ENCODE measurements at places on chromosomes 2 and 18.

- no peak for DNase-seq
These were observed 183.0 kb upstream of the CYP26B1 start for GRCh38 chr2:72330652-72331051.

- no peak for DNase-seq
These were observed 24.4 kb downstream of the MPHOSPH10 start for GRCh38 chr2:71154798-71155197.

DNA sequence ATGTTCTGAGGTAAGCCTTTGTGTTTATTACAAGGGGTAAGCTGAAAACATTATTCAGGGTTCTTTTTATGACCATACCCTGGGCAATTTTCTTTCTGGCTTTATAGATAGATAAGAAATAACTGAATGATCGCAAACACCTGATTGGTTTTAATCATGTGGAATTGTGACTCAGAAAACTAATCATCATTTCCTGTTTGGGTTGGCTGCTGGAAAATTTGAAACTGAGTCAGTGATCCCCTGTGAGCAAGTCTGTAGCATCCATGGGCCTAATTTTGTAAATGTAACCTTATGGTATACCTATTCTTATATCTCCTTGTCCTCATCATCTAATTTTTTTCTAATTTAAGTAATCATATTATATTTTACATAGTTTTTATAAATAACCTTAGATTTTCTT is 34.3 kb downstream of the CCDC68 start:
- no peak for DNase-seq

GRCh38 chr18:13613591-13614501 is 112.5 kb downstream of the FAM210A start:
- DNase-seq, result no peak

GRCh38 chr2:27655155-27655951 is 8.1 kb downstream of the SUPT7L start:
- no peak for DNase-seq

- no peak for DNase-seq
These were observed 18.8 kb downstream of the NEMP2 start for GRCh38 chr2:190515687-190516086.

GRCh38 chr2:130729322-130730299 is 741 bp downstream of the GPR148 start:
- no peak for DNase-seq

DNA sequence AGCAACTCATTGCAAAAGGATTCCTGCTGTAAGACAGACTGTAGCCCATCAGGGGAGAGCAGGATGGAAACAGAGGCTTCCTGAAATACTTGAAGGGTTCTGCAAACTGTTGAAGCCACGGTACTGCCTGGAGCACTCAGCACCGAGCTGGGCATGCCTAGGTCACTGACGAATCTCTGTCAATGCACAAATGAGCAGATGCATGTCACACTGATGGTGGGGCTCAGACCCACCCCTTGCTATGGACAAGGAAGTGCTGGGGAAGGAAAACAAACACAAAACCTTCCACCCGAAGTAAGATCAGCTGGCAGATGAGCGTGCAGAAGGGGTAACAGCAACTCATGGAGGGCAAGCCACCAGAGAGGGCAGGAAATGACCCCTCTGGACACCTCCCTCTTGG is 136.7 kb downstream of the BCL2 start:
- DNase-seq, result no peak

GRCh38 chr2:152611458-152612231 is 105.6 kb downstream of the PRPF40A start:
- DNase-seq, result no peak

GRCh38 chr2:2879781-2880180 is 497.8 kb downstream of the EIPR1 start:
- no peak for DNase-seq

DNA sequence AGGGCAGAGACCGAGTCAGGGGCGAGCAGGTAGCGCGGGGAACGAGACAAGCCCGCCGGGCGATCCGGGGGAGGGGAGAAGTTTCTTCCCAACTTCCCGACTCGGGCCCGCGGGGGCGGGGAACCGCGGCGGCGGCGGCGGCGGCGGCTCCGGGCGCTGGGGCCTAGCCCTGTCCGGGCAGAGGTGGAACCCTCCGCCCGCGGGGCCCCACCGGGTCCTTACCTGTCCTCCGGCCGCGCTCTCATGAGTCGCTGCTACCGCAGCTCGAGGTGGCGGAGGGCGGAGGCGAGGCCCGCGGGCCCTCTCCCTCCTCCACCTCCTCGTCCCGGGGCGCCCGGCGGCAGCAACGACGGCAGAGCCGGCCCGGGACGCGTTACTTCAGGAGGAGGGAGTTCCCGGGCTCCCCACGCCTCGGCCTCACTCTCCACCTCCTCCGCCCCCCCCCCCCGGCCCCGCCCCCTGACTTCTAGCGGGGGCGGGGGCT is at the start of gene YES1:
Gene YES1 (minus strand): TSS at position 351 of the 484 bp plus-strand sequence. CDS start 55,415 bp downstream, outside the sequence.
- peak; percentile 56 for DNase-seq

- DNase-seq, result no peak
These were observed 72.8 kb downstream of the TNS1 start for GRCh38 chr2:217929757-217930707.

DNA sequence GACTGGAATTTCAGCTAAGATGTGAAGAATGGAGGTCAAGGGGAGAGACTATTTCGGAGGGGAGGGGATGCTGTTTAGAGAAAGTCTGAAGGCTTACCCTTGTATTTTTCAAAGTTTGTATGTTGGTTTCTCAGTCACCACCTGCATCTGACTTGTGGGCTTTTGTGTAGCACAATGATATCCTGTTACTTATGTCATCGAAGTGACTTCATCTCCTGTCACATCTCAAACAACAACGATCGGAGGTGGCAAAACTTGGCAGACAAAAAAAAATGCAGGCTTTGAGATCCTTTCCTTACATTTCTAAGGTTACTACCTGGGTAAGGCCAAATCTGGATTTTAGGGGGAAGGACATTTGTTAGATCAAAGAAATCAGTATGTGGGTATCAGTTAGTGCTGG is 11.7 kb upstream of the CXCR4 start:
- DNase-seq, result peak; percentile 38

DNA sequence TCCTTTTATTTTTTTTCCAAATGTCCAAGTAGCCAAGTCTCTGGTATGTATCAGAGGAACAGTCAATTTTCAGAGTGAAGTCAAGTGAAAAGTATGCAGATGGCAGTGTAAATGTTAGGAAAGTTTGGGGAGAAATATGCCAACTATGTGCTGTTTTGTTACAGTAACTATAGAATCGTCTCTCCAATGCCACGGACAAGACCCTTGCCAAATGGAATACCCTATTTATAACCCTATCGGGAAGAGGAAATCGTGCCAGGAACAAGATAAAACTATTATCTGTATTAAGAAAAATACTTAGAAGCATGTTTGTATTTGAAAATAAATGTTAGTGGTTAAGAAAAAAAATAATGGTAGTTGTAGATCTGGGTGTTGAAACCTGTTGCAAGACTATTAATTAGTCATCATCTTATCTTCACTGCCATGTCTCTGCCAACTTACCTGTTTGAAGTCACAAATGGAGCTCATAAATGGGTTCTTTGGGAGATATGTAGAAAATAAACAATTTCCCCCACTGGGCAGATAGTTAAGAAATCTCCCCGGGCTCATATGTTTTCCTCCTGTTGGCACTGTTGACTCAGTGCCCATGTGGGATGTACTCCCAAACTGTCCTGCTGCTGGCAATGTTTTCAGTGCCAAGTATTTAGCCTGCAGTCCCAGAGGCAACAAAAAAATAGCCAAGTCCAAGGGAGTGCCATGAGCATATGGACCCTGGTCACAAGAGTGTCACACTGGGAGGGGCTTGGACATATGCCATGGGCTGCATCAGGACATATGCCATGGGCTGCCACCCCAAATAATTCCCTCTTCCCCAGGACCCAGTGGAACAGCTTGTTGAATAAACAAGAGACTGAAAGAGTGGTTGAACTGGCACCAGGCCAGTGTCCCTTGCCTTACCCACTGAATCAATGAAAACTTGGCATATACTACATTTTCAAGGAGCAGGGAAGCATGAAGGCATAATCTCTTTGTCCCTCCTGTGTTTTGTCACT is 366.9 kb downstream of the OSR1 start:
- DNase-seq, result no peak

- no peak for DNase-seq
These were observed 170.3 kb upstream of the SPRED2 start for GRCh38 chr2:65602603-65603235.

GRCh38 chr2:66324909-66325528 is 109.9 kb upstream of the MEIS1 start:
- DNase-seq, result no peak

GRCh38 chr2:232320443-232320803 is 58.1 kb upstream of the ALPP start:
- DNase-seq, result no peak

DNA sequence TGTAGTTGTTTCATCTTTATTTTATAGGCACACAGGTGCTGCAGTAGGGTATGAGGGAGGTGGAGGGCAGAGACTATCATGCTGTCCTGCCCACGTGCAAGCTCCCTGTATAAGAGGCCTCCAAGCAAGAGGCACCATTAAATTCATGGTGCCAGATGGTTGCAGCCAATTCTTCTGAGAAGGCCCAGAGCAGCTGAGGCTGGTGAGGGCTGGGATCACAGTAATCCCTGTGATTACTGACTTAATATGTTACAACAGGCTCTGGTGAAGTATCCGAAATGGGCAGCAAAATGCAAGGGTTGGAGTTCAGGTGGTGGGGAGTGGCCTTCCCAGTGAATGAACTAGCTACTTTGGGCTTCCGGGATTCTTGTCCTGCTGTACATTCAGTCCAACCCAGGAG is 191.9 kb upstream of the SMAD2 start:
- no peak for DNase-seq

- no peak for DNase-seq
These were observed 124.4 kb downstream of the TMEM163 start for GRCh38 chr2:134594399-134594798.

- no peak for DNase-seq
These were observed 443.6 kb downstream of the NBAS start for GRCh38 chr2:15117409-15118050.

DNA sequence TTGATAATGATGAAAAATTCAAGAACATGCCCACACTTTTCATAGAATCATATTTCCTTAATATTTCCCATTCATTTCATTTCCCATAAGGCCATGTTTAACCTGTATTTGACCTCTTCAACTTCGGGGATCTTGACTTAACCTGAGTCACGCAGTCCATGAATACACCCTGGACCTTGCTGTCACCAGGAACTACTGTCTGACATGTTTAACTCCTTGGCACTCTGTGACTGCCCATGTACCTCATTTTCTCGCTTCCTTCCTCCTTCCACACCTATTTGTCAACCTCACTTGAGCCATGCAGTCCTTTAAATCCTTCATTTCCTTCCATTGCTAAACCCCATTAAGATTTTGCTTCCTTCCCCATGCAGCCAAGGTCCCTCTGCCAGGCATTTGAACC is 16.3 kb downstream of the ABCB11 start:
- no peak for DNase-seq

DNA sequence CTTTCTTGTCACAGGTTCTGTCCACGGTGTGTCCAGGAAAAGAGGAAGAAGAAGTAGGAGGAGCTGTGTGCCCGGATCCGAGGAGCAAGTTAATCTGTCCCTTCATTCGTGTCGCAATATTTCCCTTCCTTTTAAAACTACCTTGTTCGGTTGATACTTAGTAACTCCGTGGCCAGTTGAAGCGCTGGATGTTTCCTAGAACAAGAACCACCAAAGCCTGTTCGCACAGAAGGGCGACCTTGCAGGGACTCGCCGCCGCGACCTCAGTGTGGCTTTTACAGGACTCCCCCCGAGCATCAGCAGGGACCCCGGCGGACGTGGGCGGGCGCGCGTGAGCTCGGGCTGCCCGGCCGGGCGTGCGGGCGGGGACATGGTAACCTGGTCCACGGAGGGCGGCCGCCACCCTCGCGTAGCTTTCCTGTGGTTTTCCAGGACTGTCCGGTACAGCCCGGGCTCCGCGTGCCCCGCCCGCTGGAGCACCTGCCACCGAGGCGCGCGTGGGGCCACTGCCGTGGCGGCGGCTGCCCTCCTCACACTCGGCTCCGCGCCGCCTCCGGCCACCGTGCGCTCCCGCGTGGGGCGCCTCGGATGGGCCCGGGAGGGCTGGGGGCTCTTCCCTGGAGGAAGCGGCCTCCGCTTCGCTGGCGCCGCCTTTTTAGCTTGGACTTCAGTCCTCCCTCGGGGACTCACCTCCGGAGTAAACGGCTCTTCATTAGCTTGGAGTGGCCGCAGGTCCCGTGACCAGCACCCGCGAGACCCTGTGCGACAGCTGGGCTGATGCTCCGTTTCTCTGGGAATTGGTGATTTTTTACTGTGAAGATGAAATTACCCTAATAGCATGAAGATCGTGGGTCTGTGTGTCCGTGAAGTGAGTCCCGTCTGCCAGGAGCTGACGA is 9.2 kb upstream of the D2HGDH start:
- DNase-seq, result no peak

- no peak for DNase-seq
These were observed 10.1 kb upstream of the NARS1 start for GRCh38 chr18:57631697-57632096.

DNA sequence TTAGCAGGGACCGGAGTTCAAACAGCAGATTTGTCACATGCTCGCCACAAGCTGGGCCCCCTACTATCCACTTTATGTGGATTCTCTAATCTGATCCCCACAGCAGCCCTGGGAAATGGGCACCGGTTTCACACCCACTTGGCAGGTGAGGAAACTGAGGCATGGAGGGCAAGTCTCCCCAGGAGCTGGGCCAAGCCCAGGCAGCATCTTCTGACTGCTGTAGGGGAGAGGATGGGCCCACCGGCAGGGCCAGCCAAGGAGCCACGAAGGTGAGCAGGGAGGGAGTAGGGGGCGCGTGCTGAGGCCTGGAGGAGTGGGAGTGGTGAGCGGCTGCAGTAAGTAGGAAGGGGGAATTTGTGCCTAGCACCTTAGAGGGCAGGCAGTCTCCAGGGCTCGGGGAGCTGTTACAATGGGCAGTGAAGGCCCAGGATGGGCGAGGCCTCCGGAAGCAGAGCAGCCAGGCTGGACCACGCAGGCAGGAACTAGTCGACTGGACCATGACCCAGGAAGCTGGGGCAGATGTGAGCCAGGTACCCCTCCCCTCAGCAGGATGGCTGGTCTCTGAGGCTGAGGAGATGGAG is 37.1 kb downstream of the COA5 start:
- DNase-seq, result no peak

GRCh38 chr2:65015731-65016130 is 26.5 kb downstream of the SLC1A4 start:
- no peak for DNase-seq

GRCh38 chr2:218852911-218853667 is 6.5 kb upstream of the WNT6 start:
- peak; percentile 74 for DNase-seq

GRCh38 chr2:145157741-145158591 is 638.0 kb upstream of the ZEB2 start:
- no peak for DNase-seq

DNA sequence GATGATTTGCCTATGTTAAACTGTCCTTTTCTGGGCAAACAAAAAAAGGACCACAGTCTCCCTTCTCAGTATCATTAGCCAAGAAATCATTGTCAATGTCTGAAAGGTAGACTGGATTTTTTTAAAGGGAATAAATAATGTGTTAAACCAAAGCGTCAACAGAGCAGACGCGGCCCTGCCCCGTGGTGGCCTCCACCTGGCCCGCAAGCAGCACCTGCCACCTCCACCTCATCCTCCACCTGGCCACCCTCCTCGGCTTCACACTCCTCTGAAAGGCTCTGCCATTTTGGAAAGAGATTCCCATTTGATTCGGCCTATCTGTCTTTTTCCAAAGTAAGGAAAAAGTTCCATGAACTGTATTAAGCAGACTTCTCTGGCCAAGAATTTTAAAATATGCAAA is 67.9 kb upstream of the TMEM200C start:
- DNase-seq, result no peak
